ELR (cell line): ENCODE measurements at places on chromosomes 5 and 9.

- DNase-seq = no peak
Measured at GRCh38 chr5:153601377-153601776, 110.9 kb downstream of the GRIA1 start.

DNA sequence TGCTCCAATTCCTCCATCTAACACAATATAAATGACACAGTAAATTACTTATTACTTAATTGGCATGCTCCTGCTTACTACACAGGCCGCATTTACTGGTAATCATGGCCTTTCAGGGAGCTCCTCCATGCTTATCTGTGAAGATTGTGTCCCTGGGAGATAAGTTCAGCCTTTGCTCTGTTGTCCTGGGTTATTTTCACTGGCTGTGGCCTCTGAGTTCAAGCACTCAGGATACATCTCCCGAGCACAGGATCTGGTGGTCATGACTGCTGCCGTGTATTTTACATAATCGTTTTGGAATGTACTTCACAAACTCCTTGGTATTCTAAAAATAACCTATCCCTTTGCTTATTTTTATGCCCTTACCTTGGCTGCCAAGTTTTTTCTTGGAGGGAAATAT, 215.7 kb downstream of the ICE1 start:
- DNase-seq = no peak

DNA sequence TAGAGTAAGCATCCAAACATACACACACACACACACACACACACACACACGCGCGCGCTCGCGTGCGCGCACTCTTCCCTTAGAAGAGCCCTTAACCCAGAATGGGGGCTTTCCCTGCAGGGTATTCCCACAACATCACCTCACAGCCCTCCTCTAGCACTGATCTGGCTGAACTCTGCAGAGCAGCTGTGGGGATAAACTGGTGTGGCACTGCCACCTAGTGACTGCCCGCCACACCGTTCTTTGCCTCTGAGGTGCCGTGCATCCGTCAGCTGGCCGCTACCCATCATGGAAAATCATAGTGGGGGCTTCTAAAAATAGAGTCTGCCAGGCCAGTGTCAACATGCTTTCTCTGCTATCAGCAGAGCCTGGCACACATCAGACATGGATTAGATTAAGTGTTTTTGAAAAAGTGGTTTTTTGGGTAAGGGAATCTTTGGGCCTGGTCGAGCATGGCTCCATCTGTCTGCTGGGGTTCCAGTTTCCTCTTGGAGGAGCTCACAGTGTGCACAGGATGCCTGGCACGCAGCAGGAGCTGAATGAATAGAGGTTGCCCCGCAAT, 88.1 kb downstream of the KCNN2 start:
- peak; percentile 61 for DNase-seq

- DNase-seq = no peak
Measured at GRCh38 chr9:137639303-137640051, 20.7 kb downstream of the EHMT1 start.

- DNase-seq = peak; percentile 33
Measured at GRCh38 chr9:125190361-125190801, 778 bp upstream of the PPP6C start.

DNA sequence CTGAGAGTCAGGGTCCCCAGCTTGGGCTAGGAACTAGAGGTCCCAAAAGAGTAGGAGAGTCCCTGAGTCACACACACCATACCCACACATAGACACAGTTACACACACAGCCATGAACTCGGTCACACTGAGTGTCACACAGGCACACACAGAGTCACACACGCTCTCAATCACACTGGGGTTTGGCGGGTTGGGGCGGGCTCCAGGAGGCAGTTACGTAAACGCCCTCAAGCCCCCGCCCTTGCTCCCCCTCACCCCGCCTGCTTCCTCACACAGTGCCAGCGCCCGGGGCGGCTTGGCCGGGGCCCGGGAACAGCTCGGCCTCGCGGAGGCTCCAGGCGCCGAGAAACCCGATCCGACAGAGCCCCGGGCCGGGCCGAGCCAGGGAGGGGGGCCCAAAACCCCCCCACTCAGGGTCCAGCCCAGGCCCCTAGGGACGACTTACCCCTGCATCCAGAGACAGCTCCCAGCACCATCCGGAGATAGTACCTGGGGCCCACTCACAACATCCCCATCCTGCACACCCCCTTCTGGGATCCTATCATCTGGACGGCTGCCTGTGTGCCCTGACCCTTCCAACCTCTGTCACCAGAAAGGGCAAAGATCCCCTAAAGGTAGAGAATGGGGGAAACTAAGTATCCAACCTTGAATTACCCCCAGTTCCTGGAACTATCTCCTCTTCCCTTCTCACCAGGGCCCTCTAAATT, 3.5 kb upstream of the CNTFR start:
- DNase-seq = peak; percentile 21

GRCh38 chr5:172311605-172312004, 28.0 kb upstream of the UBTD2 start:
- DNase-seq = no peak

DNA sequence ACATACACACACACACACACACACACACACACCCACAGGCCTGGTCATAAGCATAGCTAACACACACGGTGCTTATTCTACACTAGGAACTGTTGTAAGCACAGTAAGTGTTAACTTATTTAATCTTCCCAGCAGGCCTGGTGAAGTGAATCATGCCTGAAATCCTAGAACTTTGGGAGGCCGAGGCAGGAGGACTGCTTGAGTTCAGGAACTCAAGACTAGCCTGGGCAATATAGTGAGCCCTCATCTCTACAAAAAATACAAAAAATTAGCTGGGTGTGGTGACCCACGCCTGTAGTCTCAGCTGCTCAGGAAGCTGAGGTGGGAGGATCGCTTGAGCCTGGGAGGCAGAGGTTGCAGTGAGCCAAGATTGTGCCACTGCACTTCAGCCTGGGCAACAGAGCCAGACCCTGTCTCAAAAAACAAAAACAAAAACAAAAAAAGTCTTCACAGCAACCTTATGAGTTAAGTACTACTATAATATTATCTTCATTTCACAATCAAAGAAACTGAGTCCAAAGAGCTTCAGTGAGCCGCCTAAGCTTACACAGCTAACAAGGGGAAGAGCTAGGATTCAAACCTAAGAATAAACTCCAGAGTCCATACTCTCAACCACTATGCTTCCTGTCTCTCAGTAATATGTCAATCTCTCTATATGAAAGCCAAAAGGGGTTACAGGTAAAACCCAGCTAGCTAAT, 2.3 kb downstream of the MEGF9 start:
- peak; percentile 14 for DNase-seq

GRCh38 chr5:159040181-159040580, 59.5 kb downstream of the EBF1 start:
- DNase-seq = no peak

DNA sequence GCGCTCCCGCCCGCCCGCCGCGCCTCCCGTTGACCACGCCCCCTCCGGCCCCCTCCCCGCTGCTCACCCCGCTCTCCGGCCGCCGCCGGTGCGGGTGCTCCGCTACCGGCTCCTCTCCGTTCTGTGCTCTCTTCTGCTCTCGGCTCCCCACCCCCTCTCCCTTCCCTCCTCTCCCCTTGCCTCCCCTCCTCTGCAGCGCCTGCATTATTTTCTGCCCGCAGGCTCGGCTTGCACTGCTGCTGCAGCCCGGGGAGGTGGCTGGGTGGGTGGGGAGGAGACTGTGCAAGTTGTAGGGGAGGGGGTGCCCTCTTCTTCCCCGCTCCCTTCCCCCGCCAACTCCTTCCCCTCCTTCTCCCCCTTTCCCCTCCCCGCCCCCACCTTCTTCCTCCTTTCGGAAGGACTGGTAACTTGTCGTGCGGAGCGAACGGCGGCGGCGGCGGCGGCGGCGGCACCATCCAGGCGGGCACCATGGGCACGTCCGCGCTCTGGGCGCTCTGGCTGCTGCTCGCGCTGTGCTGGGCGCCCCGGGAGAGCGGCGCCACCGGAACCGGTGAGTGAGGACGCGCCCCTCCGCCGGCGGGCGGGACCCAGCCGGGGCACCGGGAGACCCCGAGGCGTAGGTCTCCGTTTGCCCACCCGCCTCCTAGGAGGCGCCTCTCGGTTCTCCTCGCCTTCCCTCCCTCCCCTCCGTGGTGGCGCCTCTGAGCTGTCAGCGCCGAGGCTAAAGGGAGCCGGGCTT, at the start of gene VLDLR:
Gene VLDLR (plus strand): TSS at position 66 of the 739 bp plus-strand sequence. CDS start 403 bp downstream, at position 469.
- DNase-seq = peak; percentile 39

GRCh38 chr9:86734771-86735170, 212.5 kb downstream of the GAS1 start:
- DNase-seq = peak; percentile 60

DNA sequence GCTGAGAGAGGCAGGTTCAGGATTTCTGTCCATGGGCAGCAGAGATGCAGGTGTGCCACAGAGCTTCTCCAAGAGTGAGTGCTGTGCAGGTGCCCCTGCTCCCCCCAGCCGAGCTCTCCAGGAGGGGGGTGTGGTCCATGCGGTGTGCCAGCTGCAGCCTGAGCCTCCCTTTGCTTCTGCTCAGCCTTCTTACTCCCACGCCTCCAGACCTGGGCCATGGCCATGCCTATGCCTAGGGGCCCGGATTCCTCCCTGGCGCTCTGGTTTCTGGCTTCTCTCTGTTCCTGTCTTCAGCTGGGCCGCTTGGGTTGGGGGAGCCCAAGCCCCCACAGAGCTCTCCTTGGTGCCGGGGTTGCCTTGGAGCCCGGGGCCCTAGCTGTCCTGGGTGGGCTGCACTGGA, 133.3 kb downstream of the CACNA1B start:
- DNase-seq = no peak

DNA sequence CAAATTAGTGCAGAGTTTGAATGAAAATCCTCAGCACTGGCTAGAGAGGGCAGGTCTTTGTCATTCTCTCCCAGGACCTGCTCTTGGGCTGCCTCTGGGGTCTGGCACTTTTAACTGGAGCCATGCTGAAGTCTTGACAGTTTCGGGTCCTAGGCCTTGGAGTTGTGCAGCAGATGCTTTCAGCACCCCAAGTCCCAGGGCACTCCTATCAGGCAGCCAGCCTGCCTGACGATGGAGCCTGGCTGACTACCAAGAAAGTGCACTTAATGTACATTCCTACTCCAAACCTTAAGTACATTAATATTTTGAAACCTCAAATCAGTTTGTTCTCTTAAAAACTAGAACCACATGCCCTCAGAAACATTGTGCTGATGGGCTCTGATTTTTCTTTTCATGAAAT, 69.3 kb upstream of the CXCL14 start:
- DNase-seq = no peak
